Cortex of kidney (tissue), 1 donor: ENCODE measurements at places on chromosomes 2 and 18.

GRCh38 chr2:160484859-160485520 is 8.6 kb downstream of the RBMS1 start:
- DNase-seq = no peak

DNA sequence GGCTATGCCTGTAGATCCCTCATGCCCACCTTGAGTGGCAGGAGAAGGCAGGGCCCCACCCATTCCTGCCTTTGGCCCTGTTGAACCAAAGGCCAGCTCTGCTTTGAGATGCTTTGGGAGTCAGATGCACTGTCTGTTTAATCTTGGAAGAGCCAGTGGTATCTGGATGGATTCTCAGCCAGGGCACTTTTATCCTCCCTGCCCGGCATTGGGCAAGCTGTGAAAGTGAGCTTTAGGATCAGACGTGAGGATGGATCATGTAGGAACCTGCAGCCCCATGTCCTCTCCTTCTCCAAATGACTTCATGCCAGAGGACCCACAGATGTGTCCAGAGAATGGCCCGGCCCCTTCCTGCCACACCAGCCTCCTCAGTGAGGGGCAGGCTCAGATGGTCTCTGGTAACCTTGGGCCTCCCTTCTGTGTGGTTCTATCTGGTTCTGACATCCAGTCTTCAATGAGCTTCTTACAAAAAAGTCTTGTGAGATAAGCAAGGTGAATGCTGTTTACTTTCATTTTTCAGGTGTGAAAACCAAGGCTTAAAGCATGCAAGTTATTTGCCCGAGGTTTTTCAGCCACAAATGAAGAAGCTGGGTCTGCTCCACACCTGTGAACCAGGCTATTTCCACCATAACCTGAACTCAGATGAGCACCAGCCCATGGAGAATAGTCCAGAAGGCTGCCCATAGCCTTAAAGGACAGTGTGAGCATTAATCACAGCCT is 123.8 kb downstream of the KCTD1 start:
- DNase-seq = no peak

GRCh38 chr2:9757501-9758264 is 85.6 kb upstream of the TAF1B start:
- DNase-seq = no peak

DNA sequence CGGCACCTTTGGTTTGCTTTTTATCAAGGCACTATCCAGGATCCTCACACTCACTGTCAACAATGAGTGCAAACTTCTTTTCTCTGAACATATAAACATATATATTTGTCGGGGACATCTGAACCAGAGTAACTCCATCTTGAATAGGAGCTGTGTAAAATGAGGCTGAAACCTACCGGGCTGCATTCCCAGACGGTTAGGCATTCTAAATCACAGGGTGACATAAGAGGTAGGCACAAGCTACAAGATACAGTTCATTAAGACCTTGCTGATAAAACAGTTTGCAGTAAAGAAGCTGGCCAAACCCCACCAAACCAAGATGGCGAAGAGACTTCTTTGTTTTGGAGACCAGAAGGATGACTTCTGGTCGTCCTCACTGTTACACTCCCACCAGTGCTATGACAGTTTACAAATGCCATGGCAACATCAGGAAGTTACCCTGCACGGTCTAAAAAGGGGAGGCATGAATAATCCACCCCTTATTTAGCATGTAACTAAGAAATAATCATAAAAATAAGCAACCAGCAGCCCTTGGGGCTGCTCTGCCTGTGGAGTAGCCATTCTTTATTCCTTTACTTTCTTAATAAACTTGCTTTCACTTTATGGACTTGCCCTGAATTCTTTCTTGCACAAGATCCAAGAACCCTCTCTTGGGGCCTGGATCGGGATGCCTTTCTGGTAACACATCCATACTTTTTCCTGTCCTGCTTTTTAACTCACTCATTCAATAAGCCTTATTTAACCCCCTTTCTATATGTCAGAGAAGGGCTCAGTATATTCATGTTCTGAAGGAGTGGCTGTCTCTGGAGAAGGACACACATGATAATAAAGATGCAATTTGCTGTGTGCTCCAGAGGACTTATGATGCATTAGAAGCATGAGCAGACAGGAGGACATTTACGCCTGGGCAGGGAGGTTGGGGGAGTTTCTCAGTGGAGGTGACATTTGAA is 65.4 kb downstream of the TACR1 start:
- DNase-seq = no peak

- DNase-seq = no peak
These were observed 137.7 kb upstream of the ITGB6 start for GRCh38 chr2:160337728-160338127.

- DNase-seq = no peak
These were observed 13.3 kb upstream of the PRELID3A start for GRCh38 chr18:12394428-12394827.

DNA sequence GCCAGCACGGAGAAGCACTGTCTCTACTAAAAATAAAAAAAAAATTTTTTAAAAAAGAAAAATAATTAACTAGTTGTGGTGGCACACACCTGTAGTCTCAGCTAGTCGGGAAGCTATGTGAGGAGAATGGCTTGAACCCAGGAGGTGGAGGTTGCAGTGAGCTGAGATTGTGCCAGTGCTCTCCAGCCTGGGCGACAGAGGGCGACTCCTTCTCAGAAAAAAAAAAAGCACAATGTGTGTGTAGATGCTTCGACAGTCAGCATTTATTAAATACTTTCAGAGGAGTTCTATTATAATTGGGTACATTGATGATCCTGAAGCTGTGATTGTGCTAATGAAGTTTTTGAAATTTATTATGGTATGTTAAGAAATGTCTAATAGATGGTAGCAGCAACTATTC is 46.5 kb downstream of the XIRP2 start:
- DNase-seq = no peak

- no peak for DNase-seq
These were observed 111.1 kb downstream of the MEP1B start for GRCh38 chr18:32300914-32301313.

DNA sequence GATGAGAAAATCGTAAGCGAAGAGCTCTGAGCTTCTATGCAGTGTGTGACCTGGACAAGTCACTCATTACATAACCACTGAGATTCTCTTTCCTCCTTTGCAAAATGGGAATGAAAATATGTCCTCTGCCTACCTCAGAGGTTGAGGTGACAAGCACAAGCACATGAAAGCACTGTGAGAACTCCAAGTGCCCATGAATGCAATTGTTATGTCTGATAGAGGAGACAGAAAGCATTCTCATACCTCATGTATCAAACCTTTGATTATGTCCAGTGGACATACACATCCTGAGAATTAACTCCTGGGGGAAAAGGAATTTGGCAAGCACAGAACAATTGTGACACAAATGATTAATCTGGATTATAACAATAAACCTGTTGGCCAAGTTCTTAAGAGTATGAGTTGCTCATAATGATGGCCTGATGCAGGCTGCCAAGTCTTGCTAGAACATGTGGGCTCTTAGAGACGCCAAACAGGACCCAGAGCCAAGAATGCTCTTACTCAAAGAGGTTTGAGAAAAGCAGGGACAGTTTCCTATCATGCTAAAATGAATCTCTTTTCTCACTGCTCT is 8.5 kb upstream of the RMDN2 start:
- no peak for DNase-seq

- no peak for DNase-seq
These were observed 46.6 kb upstream of the EHBP1 start for GRCh38 chr2:62658891-62659290.

DNA sequence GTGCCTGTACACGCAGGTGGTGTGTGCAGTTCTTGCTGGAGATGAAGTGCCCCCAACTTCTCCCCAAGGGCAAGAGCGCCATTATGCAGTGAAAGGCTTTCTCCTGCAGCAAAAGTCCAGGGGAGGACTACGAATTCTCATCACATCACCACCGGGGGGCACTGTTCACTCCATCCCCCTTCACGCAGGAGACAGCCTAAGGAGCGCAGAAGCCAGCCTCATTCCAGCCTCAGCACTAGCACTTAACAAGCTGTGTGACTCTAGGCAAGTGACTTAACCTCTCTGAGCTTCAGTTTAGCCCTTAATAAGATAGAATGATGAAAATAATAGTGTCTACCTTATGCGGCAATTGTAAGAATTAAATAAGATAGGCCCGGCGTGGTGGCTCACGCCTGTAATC is 32.3 kb downstream of the DNMT3A start:
- no peak for DNase-seq

DNA sequence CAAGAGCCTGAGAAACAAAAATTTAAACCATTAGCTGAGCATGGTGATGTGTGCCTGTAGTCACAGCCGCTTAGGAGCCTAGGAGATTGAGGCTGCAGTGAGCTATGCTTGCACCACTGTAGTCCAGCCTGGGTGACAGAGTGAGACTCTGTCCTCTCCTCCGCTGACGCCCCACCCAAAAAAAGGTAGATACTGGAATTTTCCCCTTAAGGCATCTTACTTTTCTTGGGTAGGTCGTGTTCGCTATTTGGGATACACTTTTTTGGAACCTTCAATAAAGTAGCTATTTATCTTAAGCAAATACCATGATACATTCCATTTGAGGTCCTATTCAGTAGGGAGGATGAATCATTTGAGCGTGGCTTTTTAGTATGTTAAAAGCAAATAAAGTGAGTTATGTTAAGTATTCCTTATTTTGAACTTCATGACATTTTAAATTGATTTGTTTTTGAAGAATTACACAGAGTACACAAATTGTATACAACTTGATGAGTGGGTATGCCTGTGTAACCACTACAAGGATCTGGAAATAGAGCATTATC is 38.7 kb downstream of the RALBP1 start:
- no peak for DNase-seq

GRCh38 chr2:131410173-131410572 is 46.2 kb upstream of the RAB6D start:
- no peak for DNase-seq

DNA sequence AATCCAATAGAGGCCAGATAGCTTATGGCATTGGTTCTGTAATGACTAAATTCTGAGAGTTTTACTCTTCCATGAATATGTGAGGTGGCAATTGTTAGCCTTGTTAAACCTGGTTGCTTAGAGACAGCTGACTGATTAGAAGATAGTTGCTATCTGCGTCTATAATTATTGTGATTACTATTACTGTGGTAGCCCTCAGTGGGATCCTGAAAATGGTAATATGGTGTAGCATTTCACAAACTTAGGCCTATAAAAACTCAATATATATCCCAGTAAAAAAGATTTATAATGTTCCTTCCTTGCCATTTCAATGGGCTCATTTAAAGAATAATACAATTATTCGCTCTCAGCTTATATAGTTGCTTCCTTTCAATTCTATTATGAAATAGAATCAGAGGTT is 405.8 kb upstream of the CDH2 start:
- no peak for DNase-seq

DNA sequence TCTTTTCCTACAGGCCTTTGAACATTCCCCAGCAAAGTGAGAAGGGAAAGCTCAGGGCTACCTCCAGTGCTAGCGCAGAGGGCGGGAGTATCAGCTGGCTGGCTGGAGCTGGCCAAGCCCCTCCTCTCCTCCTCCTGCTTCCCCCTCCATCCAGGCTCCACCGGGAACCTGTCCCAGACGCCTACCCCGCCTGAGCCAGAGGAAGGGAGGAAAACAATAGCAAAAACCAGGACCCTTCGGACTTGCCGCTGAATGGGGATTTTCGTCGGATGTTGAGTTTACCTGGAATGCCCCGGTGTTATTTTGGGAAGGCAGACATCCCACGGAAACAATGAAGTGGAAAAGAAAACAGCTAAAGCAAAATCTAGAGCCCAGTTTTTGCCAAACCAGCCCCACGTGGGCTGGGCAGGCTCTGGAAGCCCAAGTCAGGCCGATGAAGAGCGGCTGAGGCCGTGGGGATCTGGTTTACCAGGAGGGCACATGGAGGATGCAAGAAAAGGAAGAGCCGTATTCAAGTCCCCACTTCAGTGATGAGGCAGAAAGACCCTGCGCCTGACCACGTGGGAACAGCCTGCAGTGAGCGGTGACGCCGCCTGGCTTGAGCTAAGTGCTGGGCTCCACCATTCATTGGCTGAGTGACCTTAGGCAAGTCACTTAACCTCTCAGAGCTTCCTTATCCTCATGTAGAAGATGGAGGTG is 100.4 kb upstream of the LCLAT1 start:
- no peak for DNase-seq

- no peak for DNase-seq
These were observed 23.3 kb downstream of the MARCHF7 start for GRCh38 chr2:159735648-159736047.

DNA sequence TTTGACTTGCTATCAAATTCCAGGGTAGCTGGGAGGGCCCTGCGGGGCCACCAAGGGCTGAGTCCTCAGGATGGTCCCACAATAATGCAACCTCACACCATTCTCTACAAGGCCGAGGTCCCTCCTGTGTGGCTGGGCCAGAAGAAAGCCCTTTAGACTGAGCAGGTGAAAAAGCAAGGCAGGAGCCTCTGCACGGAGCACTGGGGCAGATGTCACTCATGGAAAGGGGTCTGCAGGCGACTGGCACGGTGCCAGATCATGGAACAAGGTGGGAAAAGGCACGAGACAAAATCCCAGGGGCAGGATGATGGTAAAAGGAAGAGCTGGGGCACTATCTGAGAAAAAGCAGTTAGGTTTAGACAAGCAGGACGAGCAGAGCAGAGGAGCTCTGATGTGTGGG is 16.1 kb downstream of the HJURP start:
- no peak for DNase-seq

- no peak for DNase-seq
These were observed 1679.0 kb downstream of the SUCLG1 start for GRCh38 chr2:82780050-82780449.

GRCh38 chr2:10135296-10136089 is 13.0 kb downstream of the RRM2 start:
- DNase-seq = no peak

GRCh38 chr18:813172-814071 is 1.4 kb upstream of the YES1 start:
- DNase-seq = no peak

- DNase-seq = no peak
These were observed 230.4 kb downstream of the FAM210A start for GRCh38 chr18:13495961-13496360.

DNA sequence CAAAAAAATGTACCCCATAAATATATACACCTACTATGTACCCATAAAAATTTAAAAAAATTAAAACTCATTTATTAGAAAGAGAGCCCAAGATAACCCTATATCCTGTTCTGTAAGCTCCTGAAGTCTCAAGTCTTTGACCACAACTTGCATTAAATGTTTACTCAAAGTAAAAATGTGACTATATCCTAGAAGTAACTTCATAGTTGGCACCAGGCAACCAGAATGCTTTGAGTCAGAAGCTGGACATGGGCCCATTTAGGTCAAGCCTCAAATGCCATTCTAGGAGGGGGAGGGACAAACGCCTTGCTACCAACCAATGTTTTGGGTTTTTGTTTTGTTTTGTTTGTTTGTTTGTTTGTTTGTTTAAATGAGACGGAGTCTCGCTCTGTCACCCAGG is 9.3 kb upstream of the TBC1D8 start:
- no peak for DNase-seq

DNA sequence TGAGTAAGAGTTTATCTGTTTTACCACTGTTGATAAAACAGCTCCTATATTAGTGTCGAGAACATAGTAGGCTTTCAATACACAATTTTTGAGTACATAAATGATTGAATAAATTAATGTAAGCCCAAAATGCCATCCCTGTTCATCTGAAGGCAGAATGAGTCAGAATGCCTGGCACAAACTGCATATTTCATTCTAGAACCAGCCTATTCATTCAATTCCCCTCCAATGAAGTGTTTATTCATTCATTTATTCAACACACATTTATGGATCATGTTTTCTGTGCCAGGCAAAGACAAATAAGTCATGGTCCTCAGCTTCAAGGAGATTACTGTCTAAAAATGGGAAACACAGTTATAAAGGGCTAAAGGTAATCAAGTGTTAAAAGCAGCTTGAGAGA is 22.8 kb upstream of the LCLAT1 start:
- DNase-seq = no peak

GRCh38 chr2:106537047-106537446 is 49.9 kb downstream of the CD8B2 start:
- no peak for DNase-seq
